ENCODE measurements at places on chromosomes 3 and 15. TPM values are rescaled to one million over a fixed set of nuclear protein-coding genes. Genes with fewer than 3 reads are reported as not detected.

GRCh38 chr15:95894407-95894956, 436.0 kb upstream of the NR2F2 start:
- DNase-seq: no peak

DNA sequence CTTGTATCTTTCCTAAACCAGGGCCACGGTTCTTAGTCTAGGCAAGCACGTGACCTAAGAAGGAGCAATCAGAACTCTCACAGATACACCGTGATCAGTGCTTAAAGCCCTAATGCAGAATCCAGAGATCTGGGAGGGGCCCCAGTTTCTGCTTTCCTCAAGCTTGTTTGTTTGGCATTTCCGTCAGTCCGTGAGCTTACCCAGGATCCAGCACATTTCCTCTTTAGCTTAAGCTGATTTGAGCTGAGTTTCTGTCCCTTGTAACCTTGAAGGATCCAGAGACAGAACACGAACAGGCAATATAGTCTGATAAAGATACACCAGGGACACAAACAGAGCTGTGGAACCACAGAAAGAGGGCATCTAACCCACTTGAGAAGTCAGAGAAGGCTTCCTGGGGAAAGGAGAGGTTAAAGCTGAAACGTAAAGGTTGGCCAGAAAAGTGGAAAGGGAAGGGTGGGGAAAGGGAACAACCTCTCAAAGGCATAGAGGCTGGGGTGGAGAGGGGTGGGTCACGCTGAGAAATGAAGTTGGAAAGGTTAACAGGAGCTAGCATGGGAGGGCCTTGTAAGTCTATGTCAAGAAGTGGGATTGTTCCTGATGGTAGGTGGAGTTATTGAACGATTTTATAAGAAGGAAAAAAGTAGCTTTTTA, 42.1 kb upstream of the RARB start:
- no peak for DNase-seq

DNA sequence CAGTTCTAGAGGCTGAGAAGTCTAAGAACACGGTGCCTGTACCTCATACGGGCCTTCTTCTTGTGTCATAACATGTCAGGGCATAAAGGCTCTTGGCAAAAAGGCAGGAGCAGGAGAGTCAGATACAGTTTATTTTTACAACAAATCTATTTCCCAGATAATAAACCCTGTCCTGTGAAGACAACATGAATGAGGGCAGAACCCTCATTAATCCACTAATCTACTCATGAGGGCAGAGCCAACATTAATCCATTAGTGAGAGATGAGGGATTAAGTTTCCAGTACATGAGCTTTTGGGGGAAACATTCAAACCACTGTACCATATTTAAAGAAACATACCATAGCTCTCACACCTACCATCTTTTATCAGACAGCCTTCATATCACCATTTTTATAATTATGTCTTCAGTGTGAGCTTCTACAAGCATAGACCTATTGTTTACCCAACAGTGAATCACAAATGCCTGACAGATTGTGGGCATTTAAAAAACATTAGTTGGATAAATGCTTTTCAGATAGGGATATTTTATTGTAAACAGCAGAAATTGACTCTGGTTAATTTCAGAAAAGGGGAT, 645.8 kb downstream of the GRM7 start:
- DNase-seq: no peak

DNA sequence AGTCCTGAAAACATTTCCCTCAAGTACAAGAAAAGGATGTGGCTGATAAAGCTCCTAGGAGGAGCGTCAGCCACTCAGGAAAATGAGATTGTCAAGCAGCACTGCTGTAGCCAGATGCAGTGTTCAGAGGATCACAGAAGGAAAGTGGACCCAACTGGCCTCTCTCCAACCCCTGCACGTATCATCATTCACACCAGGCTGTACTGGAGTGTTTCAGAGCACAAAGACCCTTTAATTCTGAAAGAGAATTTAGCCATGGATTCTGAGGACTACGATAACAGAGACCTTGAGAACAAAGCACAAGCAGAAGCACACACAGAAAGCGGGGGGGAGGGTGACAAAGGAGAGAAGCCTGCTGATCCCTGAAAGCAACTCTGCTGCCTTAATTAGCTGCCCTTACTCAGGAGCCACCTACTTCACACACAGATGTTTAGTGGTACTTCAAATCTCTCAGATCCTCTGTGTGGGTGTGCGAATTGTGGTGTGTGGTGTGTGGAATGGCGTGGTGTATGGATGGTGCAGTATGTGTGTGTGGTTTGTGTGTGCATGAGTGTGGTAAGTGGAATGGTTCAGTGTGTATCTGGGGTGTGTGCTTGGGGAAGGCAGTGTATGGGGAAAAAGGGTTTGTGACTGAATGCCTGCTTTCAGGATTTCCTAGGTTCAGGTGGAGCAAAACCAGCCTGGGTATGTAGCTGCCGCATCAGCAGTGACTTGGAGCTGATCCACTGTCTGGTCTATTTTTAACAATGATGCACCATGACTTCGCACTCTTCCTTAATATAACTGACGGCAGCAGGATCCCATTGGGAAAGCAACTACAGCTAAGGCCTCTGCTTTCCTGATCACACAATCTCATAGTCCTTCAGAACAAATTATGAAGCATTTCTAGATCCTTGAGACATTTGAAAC, 192.5 kb downstream of the RSL24D1 start:
- DNase-seq: no peak

GRCh38 chr3:125058959-125059358, 3.2 kb upstream of the HEG1 start:
- DNase-seq: no peak

- no peak for DNase-seq
These were observed 46.9 kb upstream of the KIF23 start for GRCh38 chr15:69367236-69367635.

The CEP70 gene
- polyA plus RNA-seq: 36.2 TPM

DNA sequence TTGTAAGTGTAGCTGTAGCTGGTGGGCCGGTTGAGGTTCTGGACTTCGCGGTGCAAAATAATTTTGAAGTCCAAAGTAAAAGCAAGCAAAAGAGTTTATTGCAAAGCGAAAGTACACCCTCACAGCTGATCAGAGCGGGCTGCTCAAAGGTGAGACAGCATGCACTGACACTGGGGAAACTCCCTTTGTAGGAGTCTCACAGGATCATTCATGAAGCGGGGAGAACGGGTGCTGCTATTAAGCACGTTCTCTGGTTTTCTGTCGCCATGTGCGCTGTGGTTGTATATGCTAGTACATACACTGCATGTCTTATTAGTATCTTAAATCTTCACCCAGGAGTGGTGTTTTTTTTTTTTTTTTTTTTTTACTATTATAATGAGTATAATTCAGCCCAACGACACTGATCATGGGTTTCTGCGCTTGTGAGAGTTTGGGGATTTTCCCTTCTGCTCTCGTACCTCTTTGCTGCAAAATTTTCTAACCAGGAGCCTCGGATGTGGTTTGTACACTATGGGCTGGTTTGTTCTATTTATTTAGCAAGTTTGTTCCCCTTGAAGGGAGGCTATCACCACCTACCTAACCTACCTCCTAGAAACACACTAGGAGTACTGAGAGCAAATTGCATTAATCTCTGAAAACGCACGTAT, 1.4 kb upstream of the AP4E1 start:
- DNase-seq: no peak

DNA sequence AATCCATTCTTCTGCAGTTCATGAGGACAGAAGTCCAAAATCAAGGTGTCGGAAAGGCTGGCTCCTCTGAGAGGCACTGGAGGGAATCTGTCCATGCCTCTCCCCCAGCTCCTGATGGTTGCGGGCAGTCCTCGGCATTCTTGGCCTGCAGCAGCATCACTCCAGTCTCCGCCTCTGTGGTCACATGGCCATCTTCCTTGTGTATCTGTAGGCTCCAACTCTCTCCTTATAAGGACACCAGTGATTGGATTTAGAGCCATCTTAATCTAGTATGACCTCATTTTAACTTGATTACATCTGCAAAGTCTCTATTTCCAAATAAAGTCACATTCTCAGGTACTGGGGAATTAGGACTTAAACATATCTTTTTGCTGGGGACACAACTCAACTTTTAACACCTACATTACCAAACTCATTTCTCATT, 56.0 kb upstream of the FLNB start:
- DNase-seq: no peak

DNA sequence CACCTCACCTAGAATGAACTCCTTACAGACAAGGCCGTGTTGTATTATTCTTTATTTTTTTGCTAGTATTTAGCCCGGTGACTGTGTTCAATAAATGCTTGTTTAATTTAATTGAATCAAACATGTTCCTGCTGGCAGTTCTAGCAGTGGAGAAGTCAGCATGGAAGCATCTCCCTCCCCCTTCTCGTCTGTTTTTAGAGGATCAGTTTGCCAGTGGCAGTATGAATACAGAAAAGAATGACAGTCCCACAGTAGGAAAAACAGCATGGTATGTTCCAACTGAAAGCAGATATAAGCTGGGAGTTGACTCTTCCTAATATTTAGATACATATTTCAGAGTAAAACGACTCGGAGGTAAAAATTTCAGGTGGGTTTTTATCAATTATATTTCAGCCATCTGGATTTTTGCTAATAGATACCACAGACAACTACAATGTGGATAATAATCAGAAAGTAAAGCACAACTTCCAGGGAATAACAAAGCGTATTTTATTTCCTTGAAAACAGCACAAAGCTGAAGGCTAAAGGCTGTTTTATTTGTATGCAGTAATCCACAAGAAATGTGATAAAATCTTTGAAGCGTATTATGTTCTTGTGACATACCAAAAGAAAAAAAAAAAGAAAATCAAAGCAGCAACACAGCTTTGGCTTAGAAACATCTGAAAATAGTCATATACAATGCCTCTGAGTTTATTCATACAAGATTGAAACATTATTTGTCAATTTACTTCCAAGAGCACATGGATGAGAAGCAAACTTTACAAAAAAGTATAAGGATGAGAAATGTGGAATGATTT, 244.5 kb upstream of the KCNMB2 start:
- DNase-seq: no peak

DNA sequence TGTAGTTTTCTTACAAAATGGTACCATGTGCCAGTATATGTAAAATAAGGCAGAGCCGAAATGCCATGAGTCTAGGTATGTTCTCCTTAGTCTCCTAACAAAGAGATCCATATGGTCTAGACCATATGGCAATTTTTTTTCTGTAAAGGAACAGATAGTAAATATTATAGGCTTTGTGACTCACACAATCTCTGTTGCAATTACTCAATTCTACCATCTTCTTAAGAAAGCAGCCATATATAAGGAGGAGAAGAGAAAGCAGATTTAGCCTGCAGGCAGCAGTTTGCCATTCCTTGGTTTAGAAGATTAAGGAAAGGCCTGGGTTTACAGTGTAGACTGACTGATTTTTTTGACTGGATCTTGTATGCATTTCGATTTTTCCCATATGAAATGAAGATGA, 16.3 kb upstream of the BBX start:
- no peak for DNase-seq

- DNase-seq: no peak
These were observed 294.0 kb downstream of the SOX2 start for GRCh38 chr3:182005701-182006100.

DNA sequence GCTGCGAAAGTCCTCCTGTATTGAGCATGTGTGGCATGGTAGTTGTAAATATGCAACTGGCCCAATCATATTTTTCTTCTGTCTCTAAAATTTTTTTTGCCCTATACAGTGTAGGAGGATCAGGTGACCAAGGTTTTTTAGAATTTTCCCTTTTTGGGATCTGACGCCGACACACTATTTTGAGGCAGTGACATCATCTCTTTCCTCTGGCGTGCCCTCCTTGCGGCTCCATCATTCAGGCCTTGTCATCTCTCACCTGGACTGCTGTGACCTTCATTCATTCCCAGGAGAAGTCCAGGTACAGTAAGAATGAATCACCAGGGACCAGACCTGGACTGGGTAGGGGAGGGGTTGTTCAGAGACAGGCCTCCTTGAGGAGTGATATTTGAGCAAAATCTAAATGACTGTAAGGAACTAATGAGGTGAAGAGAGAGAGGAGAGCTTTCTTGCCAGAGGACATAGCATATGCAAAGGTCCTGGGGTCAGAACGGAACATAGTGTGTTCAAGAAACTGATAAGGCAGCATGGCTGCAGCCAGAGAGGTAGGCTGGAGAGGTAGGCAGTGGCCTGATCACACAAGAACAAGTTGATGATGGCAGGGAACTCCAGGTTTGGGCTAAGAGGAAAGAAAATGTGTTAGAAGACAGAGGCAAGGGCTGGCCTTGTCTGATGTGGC, 38.7 kb downstream of the ARNT2 start:
- DNase-seq: no peak

The TNFSF10 gene
- 48.7 TPM for polyA plus RNA-seq

The C3orf85 gene
- 23.7 TPM for polyA plus RNA-seq

The IGF2BP2 gene
- polyA plus RNA-seq: 102 TPM

The IQCF5 gene
- not detected for polyA plus RNA-seq

- DNase-seq: no peak
These were observed 44.6 kb upstream of the CCNB2 start for GRCh38 chr15:59060348-59060747.

DNA sequence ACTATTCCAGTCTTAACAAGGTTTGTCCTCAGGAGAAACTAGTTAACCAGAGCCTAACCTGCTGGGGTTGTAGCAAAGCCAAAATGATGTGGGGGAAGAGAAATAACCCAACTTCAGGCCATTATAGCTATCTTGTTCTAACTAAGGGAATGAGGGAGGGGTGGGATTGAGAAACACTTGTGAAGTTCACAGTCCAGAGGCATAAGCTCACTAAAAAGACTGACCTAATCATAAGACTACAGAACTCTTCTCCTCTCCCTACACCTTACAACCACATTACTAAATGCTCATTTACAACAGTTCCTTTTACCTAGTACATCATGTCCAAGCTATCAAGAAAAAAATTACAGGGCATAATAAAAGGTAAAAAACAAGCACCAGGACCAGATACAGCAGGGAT, 52.8 kb downstream of the UBE3A start:
- no peak for DNase-seq

DNA sequence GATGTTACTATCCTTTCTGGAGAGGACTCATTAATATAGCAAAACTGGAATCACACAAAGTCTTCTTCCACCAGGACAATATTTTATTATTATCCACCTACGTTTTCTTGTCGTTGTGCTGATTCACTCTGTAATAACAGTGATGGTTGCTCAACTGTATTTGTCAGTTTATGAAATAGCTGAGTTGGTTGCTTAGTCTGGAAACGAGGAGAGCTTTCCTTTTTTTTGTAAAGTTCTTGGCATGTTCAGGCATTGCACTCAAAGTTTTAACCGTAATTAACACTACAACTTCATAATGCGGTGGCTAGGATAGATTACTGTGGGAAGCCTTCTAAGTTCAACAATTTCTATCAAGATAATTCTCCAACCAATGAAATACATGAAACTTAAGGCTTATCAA, 131.2 kb downstream of the RAP2B start:
- no peak for DNase-seq

GRCh38 chr15:96524676-96525417, 194.3 kb downstream of the NR2F2 start:
- DNase-seq: no peak

- no peak for DNase-seq
These were observed 322.8 kb downstream of the KCNH8 start for GRCh38 chr3:19471138-19471537.

DNA sequence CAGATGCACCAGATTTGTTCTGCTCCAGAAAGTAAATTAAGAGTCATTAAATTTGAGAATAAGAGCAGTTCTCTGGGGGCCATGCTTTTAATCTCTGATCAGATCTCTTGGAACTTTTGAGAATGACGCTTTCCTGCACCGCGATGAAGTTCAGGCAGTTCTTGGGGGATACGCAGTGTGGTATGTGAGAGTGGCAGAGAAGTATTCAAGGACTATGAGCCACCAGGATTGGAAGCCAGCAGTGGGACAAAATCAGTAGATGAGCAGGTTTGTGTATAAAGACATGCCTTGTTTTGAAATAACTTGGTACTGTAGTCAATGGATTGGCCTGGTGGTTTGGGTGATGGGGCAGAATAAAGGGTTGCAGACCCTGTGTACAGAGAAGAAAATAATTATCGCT, 483.6 kb downstream of the ERC2 start:
- no peak for DNase-seq

The PCNP gene
- 197 TPM for polyA plus RNA-seq

The PPP1R14D gene
- 0.27 TPM for polyA plus RNA-seq
